Retina (tissue), 1 donor: ENCODE measurements at places on chromosomes 16 and 17.

DNA sequence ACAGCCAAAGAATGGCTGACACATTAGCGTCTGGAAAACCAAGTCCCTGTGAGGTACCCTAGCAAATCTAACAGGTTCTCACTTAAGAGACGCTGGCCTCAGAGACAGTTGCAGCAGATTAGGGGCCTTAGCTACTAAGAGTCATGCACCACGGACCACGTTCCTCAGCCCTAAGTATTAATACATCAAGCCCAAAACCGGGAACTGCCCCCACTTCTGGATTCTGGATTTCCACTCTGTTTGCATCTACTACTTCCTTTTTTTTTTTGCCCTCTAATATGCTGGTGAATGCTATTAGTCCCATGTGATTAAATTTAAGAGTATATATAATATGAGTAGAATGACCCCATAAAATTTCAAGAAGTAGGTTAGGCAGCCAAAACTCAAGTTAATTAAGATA lies 775 bp upstream of the TERB1 start:
- DNase-seq, result no peak

DNA sequence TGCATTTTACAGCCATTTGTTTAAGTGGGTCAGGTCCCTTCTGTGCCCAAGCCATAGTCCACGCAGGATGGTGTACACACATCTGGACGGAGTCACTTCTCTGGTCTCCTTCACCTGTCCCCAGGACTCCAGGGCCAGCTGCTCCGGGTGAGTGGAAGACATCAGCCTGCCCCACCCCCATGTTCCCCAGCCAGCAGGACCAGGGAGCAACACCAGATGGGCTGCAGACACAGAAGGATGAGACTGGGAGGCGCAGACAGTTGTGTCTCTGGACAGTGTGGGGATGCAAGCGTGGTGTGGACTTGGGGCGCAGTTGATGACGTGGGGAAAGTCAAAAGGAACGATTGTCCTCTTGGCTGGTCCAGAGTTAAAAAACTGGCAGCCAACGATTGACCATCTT lies 24.6 kb upstream of the WFDC1 start:
- no peak for DNase-seq

GRCh38 chr17:30368912-30369720 lies 9.6 kb upstream of the CPD start:
- no peak for DNase-seq

- DNase-seq, result no peak
These were observed 486 bp upstream of the WSB1 start for GRCh38 chr17:27293359-27293897.

GRCh38 chr17:36017799-36018198 lies at the start of gene CCL23:
TSS of gene CCL23 (minus strand) at chr17:36017972. CDS start at chr17:36017897, 75 bp downstream.
- DNase-seq, result no peak

DNA sequence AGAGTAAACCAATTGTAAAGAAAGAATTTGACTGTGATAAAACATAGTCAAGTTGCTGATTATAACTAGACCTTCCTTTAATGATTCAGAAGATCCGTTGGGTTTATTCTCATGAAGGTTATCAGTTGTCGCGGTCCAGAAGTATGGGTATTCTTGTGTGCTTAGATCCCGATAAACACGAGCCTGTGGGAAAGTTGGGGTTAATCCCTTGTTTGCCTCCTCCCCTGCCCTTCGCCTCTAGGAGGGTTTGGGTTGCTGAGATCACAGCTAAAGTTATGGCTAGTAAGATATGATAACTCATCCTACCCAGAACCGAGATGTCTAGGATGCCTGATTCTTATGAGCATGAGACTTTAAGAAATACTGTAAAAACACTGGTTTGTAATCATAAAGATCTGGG lies 66.8 kb downstream of the GPRC5B start:
- DNase-seq, result no peak

DNA sequence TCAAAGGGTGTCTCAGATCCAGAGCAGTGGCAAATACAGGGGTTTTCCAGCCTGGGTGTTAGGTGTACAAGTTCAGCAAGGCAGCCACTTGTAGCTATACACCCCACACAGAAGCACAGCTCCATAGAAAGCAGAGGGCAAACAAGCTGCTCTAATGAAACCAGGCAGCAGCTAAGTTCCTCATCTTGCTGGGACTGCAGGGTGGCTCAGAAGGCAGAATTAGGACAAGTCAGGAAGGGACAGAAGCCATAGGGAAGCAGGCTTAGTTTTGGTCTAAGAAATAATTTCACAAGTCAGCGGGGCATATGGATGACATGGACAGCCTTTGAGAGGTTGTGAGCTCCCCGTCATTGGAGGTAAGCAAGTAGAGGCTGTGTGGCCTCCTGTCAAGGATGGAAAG lies 23.7 kb downstream of the CNGB1 start:
- DNase-seq, result no peak

GRCh38 chr16:17333229-17333628 lies 137.5 kb downstream of the XYLT1 start:
- no peak for DNase-seq

DNA sequence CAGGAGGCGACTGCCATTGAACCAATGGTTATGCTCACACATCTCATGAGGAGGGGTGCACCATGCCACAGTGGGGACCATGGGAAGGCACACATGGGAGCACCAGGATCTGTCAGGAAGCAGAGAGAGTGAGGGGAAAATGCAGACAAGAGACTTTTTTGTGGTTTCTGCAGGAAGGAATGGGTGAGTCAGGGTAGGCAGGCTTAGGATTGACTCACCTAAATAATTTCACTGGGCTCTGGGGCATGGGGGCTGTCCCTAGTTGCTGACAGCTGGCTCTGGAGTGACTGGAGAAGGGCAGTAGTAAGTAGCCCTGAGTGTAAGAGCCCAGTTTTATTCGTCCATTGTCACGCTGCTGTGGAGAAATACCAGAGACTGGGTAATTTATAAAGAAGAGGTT lies 202.4 kb downstream of the AXIN2 start:
- DNase-seq, result no peak

DNA sequence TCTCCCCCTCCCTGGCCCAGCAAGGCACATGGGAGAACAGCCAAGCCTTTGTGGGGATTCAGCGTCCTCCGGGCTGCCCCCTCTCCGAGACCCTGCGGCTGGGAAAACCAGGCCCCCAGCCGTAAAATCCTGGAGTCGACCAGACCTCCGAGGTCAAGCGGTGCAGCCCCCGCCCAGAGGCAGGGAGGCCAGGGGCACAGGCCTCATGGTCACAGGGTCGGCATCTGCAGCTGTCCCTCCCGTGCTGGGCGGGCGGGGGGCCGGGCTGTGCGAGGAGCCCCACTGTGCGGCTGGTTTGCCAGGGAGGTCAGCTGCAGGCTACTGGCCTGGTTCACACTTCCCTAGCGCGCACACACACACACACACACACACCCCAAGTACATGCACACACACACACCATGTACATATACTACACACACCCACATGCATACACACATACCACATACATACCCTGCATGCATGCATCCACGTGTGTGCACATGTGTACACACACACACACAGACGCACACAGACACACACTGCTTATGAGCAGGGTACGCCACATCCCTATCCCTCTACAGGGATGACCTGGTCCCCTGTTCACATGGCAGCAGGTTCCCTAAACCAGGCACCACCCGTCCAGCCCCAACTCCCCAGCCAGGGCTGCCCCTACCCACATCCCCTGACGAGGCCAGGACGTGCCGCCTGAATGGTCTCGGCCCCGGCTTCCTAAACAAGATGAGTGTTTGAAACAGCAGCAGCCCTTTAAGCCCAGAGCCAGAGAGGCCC lies 108.9 kb upstream of the CIBAR2 start:
- peak; percentile 88 for DNase-seq

DNA sequence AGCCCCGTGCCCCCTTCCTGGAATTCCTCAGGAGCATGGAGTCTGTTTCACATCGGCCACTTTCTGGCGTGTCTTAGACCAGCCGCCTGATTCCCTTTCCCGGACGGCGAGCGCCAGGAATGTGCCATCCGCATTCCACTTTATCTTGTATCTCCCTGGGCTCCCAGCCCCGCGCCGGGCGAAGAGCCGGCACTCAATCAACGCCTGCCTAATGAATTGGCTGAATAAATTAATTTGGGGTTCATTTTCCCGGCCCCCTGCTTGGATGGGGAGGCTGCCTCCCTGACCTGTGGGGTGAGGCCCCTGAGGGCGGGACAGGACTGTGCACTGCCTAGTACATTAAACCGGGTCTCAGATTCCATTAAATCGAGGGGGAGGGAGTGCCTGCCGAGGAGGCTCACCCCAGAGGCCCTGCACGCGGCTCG lies 282.3 kb upstream of the TNRC6C start:
- peak; percentile 72 for DNase-seq

DNA sequence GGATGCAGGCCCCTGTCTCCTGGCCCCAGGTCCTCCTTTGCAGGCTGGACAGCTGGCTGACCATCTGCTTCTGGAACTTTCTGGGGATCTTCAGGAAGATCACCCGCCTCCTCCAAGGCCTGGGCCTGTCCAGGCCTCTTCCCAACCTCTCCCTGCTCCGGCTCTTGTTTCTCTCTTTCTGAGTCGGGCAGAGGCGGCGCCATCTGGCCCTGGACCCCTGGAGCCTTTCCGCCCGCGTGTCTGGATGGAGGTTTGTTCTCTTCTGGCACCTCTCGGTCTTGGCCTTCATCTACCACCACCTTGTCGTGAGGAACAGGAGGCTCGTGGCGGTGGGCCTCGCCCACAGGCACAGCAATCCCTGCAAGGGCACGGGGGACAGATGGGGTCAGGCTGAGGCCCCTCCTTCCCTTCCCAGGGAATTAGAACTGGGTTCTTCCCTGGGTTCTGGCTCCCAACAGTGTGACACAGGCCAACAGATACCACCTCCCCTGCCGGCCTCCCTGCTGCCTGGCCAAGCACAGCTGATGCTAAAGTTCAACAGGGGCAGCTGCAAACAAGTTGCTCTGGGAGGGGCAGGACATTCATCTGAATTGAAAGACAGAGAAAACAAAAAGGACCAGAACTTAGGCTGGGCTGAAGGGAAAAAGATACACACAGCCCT lies 13.3 kb downstream of the NDUFAF8 start:
- DNase-seq, result peak; percentile 56

DNA sequence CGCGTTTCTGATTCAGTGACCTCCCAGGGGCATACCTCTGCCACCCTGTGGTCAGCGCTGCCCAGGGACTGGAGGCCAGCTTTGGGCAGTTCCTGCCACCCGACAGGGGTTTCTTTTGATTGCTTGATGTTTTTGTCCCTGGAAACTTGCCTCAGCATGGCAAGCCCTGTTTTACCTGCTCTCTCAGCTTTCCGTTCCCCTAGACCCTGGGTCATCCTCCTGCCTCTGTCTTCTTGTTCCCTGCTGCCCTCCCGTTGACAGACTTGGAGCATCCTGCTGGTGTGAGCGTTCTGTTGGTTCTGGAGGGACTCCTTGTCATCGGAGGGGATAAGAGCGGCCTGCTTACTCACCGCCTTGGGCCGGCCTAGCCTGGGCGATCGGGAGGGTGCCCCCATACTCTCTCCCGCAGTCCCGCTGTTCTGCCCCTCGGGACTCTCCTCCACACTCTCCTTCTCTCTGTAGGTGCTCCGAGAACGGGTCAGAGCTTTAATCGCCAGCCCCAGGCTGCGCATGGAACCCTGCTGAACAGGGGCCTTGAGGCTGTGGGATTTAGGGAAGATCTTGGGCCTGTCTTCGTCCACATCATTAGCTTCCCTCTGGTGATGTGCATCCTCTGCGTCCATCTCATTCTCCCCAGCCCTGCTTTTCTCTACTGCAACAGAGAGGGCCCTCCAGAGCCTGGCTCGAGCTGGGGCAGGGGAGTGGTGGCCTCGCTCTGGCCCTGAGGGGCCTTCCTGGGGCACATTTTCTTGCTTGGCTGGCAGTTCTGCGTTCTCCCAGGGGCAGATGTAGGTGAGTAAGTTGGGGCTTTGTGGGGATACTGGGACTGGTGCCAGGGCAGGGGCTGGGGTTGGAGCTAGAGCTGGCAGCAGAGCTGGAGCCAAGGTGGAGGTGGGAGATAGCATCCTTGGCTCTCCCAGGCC lies 13.7 kb downstream of the GPR179 start:
- DNase-seq, result no peak

DNA sequence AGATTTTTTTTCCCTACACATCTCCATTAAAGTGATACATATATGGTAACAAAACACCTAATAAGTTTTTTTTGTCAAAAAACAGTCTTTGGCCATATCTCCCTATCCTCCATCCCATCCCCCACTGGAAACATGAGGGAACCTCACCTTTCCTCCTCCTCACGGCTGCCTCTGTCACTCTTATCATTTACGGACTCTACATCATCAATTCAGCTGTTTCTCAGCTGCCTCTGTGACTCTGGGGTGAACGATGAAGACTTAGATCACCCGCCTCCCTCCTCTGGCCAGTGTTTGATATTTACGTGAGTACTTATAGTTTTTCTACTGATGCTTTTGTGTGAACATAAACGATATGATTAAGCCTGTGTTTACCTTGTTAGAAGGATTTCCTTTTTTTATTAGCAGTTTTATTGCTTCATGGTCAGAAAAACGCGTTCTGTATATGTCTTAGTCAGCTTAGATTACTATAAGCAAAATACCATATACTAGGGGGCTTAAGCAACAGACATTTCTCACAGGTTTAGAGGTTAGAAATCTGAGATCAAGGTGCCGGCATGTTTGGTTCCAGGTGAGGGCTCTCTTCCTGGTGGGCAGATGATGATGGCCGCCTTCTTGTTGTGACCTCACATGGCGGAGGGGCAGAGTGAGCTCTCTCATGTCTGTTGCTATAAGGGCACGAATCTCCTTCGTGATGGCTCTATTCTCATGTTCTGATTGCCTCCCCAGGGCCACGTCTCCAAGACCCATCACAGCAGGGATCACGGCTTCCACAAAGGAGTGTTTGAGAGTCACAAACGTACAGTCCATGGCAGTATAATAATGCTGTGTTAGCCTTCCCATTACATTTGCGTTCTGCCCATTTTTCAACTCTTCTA lies 32.1 kb downstream of the DNAH17 start:
- no peak for DNase-seq

DNA sequence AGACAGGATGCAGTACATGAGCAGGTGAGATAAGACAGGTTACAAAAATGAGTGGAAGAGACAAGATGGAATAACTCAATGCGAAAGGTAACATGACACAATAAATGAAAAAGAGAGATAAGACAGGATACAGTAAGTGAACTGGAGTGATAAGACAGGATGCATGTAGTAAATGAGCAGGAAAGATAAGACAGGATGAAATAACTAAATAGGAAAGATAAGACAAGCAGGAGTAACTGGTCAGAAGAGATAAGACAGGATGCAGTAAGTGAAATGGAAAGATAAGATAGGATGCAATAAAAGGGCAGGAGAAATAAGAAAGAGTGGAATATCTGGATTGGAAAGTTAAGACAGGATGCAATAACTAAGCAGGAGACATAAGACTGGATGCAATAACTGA lies 8.3 kb upstream of the MYH4 start:
- DNase-seq, result no peak

GRCh38 chr16:23324727-23325126 lies 22.6 kb downstream of the SCNN1B start:
- no peak for DNase-seq

GRCh38 chr17:5562661-5563360 lies 21.5 kb downstream of the NLRP1 start:
- DNase-seq, result no peak

DNA sequence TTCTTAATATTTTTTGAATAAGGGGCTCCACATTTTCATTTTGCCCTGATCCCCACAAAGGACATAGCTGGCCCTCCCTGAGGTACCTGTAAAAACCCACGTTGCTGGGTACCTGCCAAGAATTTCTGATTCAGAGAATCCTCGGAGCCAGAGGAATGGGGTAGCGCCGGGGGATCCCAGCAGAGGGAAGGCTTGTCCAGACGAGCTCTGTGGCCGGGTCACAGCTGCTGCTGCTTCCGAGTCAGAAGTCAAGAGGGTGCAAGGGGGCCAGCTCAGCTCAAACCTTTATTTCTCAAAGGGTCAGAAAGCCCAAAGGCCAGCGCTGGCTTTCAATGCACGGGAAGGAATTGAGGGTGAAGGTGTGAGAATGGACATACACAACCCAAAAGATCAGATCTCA lies 68.9 kb upstream of the SDK2 start:
- DNase-seq, result no peak
